ENCODE measurements at places on chromosomes 1 and 21.
A peak's percentile ranks its signal among the peaks of the same experiment; 100 is the strongest.

DNA sequence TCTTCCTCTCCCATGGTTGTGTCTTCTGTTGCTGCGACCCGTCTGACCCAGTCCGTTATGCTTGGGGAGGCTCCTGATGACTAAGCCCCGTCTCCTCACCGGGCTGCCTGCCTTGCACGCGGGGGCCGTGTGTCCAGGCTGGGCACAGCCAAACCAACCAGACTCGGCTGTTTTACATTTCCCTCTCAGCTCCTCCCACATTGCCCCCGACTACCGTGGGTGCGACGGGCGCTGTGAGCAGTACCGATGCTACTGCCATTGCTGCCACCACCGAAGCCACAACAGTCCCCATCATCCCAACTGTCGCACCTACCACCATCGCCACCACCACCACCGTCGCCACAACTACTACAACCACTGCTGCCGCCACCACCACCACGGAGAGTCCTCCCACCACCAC lies 46.0 kb upstream of the CNTN2 start:
- no peak for DNase-seq

DNA sequence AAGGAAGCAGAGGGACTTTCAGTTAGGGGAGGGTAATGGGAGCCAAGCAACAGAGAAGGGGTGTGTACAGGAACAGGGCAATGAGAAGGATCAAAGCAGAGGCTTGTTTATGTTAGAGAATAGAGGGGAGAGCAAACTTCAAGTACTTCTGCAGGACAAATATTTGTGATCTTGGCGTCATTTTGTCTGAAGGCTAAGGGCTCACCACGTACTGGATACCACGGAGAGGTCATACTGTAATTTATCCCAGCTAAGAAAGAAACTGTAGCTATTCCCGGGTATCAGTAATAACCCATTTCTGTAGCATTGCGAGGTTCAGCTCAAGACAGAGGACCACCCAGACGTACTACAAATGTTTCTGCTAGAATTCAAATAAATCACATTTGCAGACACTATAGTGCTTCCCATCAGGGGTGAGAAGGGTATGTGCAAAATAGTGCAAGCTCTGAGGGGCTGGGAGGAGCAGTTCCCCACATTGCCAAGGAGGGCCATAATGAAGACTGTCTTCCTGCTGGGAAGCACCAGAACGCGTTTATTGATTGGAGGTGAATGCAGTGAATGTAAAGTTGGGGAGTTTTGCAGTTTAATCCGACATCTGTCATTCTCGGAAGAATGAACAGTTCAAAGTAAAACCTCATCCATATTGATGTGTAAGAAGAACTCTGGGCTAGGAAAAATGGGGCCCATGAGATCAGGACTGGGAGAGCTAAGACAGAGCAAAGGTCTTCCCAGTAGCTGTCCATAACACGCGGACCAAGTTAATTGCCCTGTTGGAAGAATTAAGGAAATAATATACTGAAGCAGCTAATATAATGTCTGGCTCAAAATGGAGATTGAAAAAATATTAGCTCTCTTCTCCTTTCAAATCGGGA lies 136.9 kb downstream of the RWDD3 start:
- no peak for DNase-seq

DNA sequence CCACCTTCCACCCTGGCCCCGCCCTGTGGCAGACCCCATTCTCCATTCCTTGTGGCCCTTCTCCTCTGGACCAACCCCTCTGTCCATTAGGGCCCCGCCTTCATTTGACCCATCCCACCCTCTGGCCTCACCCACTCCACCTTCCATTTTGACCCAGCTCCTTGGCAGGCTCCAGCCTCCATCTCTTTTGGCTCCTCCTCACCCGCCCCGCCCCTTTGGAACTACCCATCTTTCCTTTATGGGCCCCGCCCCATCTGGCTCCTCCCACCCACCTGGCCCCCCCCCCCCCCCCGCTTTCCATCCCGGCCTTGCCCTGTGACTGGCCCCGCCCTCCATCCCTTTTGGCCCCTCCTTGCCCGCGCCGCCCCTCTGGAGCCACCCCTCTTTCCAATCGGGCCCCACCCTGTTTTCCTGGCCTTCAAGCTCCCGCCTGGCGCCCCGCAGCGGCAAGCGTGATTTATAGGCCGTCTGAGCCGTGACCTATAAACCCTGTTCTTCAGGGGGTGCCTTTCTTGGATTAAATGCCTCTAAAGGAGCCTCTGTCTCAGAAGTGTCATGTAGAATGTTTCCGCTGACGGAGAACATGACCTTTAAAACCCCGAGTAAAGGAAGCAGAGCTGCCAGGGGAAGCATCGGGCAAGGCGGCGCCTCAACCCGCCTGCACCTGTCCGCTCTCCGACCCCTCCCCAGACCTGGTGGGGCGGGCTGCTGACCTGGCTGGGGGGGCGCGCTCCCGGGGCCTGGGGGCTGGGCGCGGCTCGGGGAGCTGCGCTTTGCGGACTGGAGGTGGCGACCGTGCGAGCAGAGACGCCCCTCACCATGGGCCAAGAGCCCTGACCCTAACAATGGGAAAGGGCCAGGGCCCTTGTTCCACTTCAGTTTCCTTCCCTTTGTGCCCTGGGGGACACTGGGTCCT lies 178.0 kb downstream of the CAMTA1 start:
- DNase-seq: peak; percentile 73

- DNase-seq: no peak
Measured at GRCh38 chr1:200795156-200795555, 56.5 kb downstream of the CAMSAP2 start.
